Stimulated activated CD8-positive, alpha-beta memory T cell treated with anti-CD3 and anti-CD28 coated beads, Interleukin-15, amount 100 ng/mL, for 48 hours (primary cell): ENCODE measurements at places on chromosomes 7 and 10.

DNA sequence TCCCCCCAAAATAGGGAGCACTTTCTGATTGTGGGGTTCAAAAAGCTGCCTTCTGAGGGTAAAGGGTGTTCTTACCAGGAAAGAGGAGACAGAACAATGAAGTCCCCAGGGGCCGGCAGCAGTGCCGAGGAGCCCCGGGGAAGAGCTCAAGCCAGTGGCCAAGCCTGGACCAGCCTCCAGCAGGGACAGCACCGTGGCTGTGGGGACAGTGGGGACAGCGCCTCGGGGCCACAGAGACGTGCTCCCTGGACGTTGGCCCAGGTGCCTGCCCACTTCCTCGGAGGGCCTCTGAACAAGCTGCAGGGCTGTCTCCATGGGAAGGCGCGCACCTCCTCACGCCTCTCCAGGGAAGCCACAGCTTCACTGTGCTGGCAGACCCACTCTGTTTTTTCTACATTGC, 312.6 kb downstream of the PTPRN2 start:
- no peak for DNase-seq

DNA sequence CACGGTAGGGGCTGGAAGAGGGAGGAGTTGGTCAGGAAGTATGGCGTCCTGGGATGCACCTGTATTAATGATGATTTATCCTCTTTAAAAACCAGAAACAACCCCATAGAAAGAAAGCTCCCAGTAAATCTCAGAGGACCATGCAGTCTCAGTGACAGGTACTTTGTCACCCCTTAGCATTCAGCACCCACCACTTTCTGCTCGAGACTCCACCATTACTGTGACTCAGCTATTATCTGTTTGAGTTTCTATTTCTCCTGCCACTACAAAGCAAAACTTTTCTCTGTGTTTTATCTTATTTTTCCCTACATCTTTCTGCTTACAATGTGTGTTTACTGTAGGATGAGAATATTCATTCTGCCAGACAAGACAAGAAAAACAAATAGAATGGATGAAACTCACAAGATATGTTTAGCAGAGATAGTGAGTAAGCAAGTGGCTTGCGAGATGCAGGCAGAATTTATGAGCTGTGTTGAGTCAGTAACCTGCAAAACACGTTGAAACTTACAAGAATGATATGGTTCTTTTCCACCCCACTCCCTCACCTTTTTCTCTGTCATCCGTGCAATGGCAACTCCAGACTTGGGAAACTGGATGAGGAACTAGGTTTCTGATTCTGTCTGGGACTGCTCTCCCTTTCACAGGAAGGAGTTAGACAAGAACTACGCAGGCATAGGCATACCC, 127.1 kb downstream of the AOAH start:
- no peak for DNase-seq

- DNase-seq = no peak
Observed at GRCh38 chr7:48295296-48295971, 124.2 kb downstream of the ABCA13 start.

DNA sequence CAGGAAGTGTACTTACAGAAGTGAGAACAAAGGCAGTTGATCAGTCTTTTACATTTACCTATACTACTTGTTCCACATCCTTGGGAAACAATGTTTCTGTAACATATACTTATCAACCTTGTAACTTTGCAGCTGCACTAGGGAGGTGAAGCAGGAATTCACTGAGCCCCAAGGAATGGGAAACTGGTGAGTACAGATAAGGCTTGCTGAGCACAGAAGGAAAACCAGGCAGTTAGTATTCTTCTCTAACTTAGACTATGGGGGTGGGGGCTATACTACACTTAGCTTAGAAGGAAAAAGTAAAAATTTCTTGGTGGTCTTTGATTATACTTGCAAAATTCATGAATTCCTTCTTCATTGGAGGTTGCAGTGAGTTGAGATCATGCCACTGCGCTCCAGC, 6.9 kb upstream of the ZNF33A start:
- DNase-seq = no peak

DNA sequence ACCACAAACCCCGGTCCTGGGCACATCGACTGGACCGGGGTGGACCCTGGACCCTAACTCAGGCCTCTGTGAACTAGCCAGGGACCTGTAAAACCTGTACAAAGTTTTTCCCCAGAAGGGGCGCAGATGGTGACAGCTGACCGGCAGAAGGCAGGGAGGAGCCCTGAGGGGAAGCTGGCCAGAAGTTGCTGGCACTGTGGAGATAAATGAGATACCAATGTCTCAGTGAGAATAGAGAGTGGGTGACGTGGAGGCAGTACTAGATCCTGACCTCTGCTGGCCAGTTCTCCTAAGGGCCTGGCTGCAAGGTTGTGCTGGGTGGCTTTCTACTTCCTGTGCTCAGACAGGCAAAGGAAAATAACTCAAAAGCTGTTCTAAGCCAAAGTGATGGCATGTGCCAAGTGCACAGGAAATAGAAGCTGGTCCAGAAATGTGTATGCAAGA, 10.6 kb upstream of the TSPAN14 start:
- no peak for DNase-seq

GRCh38 chr10:71927776-71928592, 36.2 kb upstream of the CHST3 start:
- no peak for DNase-seq

GRCh38 chr7:13179775-13180523, 492.5 kb downstream of the ARL4A start:
- no peak for DNase-seq

DNA sequence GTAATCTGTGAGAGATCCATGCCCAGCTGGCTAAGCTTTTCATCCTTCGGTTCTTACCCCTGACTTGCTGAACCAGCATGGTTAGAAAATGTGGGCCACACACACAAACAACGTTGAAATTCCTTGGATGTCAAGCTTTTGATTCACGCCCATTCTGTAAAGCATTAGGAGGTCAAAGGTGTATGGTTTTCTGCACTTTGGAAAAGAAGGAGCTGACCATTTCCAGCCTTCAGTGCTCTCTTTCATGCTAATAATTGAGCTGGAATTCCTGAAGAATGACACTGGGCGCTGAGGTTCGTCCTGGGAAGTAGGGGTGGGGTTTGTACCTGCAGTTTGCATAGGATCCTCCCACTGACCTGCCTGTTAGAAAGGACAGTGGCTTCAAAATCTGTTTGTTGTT, 23.1 kb downstream of the KLF6 start:
- no peak for DNase-seq

GRCh38 chr7:129969881-129970446, 17.2 kb upstream of the UBE2H start:
- no peak for DNase-seq

DNA sequence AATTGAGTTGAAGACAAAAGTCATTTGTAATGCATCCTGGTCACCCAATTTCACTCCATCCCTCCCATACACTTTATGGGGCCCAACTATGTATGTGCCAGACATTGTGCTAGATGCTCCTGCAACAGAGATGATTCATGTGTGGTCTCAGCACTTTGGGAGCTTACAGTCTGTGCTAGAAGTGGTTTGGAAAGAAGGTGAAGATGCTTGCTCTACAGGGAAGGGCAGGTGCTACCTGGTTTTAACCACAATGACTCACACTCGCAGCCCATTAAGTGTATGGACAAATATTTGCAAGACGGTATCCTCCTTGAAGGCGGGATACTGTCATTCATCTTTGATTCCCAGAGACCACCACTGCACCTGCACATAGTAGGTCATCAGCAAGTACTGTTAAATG, 257.6 kb downstream of the OTUD1 start:
- DNase-seq = no peak

GRCh38 chr10:124095096-124095495, 1.7 kb upstream of the CHST15 start:
- DNase-seq = no peak

GRCh38 chr7:127809261-127809702, 157.3 kb downstream of the SND1 start:
- DNase-seq = peak; percentile 9

- no peak for DNase-seq
Observed at GRCh38 chr7:95245828-95246500, 78.4 kb downstream of the PON1 start.

GRCh38 chr10:121112136-121112535, 261.0 kb downstream of the WDR11 start:
- DNase-seq = no peak

GRCh38 chr10:91108820-91109219, 111.6 kb upstream of the PCGF5 start:
- no peak for DNase-seq

- no peak for DNase-seq
Observed at GRCh38 chr7:55381189-55381588, 16.1 kb downstream of the LANCL2 start.

DNA sequence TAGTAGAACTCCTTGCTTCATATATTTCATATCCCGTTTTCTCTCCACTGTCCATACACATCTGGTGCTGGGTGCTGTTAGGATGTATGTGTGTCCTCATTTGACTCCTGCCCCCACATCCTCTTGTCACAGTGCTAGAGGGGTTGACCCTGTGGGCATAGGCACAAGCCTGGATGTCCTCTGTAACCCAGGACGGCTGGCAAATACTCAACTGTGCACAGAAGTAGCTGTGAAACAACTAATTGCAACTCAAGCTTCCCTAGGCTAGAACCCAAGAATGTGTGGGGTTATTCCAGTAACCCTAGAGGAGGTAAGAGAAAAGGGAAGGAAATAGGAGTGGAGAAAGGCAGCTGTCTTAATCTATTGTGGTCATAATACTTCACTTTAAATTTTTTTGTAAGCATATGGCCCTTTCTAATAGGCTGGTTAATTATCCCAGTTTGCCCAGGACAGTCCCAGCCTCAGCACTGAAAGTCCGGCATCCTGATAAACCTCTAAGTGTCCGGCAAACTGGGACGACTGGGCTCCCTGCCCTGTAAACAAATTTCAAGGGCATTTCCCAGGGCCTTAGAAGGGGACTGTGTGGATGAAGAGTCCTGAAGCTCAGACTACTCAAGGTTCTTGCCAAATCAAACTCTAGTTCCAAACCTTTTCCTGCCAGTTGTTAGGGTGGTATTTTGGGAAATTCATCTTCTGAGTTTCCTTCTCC, 283.2 kb upstream of the CELF2 start:
- DNase-seq = no peak

DNA sequence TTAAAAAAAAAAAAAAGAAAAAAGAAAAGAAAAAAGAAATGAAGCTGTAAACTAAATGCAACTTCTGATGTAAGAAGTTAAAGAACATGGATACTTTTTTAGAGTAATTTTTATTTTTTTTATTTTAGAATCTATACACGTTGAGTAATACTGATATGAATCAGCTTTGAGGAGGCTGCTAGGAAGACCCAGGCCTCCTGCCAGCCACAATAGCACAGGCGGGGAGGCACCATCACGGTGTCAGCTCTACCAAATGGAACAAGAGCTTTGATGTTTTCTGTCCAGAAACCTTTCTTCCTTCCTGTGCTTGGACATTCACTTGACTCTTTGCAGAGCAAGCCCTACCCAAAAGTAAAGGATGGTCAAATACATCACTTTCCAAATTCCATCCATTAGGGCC, 45.3 kb upstream of the EGR2 start:
- no peak for DNase-seq

DNA sequence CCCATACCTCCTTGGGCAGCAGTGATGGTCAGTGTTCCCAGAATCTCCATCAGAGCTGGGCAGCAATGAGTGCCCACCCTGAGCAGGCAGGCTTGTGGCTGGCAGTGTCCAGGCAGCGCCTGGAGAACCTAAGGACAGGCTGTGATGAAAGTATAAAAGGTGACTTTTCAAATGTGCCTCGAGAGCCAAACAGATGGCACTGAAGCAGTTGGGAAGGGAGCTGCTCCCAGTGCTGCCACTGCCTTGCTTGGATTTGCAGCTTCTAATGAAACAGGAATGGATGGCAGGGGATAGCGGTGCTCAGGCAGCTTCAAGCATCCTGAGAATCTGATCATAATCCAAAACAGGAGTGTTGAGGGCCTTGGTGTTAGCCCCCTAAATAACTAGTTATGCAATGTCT, 179.8 kb upstream of the AOAH start:
- DNase-seq = no peak

DNA sequence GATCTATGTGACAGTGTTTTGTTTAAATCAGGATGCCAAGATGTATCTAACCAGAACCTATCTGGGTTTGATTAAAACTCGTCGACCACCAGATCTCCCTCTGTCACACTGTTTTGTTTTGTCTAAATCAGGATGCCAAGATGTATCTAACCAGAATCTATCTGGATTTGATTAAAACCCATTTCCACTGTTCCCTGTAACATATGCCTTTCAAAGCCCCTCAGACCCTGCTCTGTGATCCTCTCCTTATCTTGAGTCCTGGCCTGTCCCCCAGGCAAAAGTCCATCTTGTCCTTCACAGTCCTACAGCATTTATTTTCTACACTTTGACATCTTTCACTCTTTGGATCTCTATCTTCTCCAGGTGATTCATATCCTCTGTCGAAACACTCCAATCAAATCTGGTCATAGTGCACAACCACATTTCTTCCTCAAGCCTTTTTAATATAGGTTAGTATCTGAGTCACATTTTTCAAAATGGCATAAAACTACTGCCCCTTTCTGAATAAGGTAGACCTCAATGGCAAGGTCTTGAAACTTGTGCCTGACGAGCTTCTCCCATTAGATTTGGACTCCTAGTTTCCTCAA, 32.5 kb downstream of the ERLIN1 start:
- no peak for DNase-seq

GRCh38 chr7:143305423-143306070, 10.4 kb upstream of the CLCN1 start:
- peak; percentile 35 for DNase-seq

GRCh38 chr10:89481662-89482061, 53.7 kb downstream of the SLC16A12 start:
- no peak for DNase-seq

DNA sequence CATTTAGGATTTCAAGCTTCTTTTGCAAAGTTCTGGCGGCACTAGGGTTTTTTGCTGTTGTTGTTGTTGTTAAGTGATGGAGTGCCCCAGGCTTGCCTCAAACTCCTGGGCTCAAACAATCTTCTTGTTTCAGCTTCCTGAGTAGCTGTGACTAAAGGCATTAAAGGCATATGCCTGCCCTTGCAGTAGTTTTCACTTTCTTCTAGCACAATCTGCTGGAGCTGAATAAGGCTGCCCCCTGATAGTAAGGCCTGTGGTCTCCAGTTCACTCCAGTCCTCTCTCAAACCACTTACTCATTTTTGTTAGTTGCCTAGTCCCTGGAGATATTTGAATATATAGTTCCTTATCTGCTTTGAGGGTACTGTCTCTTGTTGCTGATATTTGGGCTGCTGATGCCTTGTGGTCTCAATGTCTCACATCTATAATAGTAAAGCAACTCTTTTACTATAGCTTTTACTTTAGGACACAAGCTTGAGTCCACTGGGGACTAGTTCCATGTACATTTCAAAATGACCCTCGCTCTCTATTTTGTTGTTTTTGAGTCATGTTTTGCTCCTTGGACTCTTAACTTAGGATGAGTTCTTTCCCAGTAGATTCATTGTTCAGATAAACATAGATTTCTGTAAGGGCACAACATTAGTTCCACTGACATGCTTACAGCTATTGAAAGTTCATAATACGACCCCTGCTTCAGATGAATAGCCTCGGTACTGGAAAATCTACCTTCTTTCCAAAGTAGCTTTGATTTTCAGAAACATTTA, 25.5 kb downstream of the PHF14 start:
- DNase-seq = no peak

DNA sequence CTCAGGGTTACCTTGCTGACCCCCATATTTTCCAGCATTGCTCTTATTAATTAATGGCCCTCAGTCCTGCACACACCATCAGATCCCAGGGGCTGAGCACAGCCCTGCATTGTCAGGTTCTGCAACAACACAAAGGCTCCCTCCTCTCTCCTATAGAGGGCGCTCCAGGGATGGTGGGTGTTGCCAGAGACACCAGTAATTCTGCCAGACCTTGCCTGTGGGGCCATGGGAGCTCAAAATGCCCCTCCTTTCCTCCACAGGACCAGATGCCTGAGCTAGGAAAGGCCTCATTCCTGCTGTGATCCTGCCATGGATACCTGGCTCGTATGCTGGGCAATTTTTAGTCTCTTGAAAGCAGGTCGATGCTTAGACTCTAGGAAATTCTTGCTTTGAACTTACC, 42.8 kb upstream of the PRSS58 start:
- DNase-seq = no peak
